Right hindlimb (tissue), 1 donor: ENCODE measurements at places on chromosomes 3 and 15.

DNA sequence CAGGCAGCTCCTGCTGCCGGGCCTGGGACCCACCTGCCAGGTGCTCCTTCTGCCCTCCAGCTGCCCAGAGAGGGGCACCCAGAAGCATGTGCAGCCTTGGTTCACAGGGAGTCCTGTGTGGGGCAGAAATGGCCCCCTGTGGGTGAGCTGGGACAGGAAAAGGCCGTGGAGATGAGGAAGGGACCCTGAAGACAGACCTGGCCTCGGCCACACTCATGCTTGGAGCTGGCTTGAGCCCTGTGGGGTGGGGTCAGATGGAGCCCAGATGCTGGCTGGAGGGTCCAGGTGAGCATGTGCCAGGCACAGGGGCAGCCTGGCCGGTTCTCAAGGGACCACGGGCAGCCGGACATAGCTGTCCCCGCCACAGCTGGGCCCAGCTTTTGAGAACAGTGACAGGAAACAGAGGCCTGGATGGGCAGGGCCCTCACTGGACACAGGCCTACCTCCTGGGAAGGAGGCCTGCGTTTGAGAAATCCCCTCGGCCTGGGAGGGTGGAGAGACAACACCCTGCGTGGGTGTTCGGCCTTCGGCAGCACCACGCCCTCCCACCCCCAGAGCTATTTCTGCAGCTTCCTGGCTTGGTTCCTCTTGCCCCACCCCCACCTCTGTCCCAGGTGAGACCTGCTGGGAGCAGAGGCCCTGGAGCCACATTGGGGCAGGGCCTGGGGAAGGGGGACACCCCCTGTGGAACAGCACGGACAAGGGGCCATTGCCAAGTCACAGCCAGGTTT, 132.6 kb upstream of the MEF2A start:
- DNase-seq, result peak; percentile 23

GRCh38 chr15:56835718-56836171, 82.7 kb upstream of the TCF12 start:
- peak; percentile 38 for DNase-seq

- no peak for DNase-seq
Observed at GRCh38 chr3:4528819-4529600, 35.9 kb downstream of the ITPR1 start.

- no peak for DNase-seq
Observed at GRCh38 chr3:106114848-106115247, 246.0 kb upstream of the CBLB start.

DNA sequence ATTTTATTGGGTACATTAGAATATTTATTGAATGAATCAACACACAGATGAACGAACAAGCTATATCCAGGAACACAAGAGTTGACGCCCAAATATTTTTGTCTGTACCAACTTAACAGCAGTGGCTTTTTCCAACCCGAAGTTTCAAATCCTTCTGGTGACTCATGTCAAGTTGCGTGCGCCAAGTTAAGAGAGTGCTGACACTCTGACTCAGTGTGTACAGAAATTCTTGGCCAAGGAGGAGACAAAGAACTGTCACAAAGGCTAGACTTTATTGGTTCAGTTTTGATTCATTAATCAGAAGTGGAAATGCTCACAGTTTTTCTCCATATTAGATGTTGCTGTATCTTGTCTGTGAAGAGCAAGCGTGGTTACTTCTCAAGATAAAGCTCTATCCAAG, 59.6 kb upstream of the TSC22D2 start:
- no peak for DNase-seq

DNA sequence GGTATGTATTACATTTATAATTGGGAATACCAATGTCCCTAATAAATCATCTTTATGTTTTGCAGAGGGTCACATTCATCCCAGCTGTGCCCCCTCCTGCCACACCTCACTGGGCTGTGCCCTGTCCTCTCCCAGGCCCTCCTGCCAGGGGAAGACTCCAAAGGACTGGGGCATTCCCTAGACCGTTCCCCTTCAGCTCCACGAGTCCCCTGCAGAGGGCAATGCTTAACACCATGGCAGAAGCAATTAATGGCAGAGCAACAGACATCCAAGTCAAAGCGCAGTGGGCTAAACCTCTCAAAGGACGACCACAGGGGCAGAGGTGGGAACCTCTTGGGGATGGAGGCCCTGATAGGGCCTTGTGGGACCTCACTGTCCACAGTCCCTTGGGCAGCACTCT, 71.3 kb upstream of the SEC13 start:
- no peak for DNase-seq

DNA sequence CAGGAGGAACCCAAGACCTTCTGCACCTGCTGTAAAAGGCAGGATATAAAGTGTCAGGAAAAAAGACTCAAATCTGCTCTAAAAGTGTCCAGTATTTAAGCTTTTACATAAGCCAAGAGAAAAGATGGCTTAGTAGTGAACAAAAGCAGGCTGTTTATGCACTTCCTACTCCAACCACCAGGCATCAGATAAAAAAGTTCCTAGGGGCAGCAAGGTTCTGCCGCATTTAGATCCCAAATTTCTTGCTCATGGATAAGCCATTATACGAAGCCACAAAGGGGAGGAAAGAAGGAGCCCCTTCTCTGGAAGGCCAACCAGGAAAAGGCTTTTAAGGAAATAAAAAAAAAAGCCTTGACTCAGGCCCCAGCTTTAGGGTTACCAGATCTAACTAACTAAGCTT, 10.6 kb upstream of the SLC9C1 start:
- DNase-seq, result no peak

- no peak for DNase-seq
Observed at GRCh38 chr15:101444807-101445508, 44.5 kb downstream of the PCSK6 start.

- no peak for DNase-seq
Observed at GRCh38 chr15:28913171-28913765, 27.5 kb downstream of the APBA2 start.

DNA sequence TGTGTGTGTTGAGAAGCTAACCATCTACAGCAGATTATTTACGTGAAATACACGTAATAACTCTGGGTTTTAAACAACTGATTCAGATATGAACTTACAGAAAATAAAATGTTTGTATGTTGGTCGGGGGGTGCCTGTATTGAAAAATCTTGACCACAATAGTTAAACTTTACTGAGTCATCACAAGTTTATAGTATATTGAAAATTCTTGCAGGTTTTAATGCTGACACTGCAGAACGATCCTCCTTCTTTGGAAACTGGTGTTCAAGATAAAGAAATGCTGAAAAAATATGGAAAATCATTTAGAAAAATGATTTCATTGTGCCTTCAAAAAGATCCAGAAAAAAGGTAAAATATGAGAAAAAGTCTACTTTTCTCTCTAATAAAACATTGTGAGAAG, 41.3 kb upstream of the SLC22A13 start:
- DNase-seq, result no peak

DNA sequence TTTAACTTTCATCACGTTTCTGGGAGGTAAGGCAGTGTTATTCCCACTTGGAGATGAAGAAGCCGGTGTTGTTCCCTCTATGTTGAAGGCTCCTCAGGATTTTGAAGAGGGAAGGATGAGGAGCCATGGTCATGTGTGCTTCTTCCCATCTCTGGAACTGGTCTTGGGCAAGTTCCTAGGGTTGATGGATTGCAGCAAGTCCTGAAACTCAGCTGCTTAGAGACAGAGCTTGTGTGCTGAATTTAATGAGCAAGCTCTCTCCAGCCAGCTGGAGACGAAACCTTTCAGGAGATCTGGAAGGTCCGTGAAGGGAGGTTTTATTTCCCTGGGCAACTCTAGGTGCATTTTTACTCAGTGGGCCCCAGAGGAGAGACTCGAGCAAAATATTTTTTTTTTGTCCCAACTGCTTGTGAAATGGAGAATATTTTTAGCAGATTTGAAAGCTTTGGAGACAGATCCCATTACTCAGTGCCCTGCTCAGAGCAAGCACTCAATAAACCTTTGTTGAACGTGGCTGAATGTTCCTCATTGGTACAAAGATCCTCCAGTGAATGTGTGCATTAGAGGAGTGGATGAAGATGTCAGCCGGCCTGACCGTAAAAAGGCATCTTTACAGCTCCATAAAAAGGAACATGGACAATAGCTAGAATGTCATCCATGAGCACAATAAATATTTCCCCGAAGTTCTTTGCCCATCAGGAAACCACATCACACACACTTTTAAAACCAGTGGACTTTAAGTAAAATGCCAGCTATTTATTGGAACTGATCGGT, 55.6 kb upstream of the RGMA start:
- no peak for DNase-seq

GRCh38 chr3:107798381-107798780, 275.6 kb downstream of the BBX start:
- DNase-seq, result no peak

DNA sequence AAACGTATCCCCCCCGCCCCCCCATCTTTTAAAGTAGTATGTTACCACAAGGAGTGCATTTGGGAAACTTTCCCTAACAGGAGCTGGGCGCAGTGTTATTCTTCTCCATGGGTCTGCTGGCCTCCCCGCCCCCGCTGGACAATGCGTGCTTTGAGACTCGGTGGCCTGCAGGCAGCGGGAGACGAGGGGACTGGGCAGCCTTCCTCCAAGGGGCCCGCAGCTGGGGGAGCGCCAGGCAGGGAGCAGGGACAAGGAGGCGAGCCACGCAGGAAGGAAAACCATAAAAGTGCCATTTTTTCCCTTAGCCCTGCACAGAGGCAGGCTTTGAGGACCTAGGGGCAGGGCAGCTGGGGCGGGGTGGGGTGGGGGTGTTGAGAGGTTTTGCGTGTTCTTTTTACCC, 14.1 kb downstream of the SOX2 start:
- no peak for DNase-seq

DNA sequence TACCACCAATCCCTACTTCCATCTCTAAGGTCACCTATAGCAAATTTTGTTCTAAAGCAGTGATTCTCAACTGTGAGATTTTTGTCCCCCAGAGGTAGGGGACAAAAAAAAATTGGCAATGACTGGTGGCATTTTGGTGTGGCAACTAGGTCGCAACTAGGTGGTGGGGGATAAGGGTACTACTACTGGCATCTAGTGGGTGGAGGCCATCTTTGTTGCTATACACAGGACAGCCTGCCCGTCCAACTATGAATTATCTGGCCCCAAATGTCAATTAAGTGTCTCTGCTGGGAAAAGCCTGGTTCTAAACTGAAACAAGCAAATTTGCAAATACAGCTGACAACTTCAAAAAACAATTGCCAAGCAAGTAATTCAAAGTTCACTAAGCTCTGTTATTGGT, 1.4 kb downstream of the MTMR10 start:
- DNase-seq, result no peak

DNA sequence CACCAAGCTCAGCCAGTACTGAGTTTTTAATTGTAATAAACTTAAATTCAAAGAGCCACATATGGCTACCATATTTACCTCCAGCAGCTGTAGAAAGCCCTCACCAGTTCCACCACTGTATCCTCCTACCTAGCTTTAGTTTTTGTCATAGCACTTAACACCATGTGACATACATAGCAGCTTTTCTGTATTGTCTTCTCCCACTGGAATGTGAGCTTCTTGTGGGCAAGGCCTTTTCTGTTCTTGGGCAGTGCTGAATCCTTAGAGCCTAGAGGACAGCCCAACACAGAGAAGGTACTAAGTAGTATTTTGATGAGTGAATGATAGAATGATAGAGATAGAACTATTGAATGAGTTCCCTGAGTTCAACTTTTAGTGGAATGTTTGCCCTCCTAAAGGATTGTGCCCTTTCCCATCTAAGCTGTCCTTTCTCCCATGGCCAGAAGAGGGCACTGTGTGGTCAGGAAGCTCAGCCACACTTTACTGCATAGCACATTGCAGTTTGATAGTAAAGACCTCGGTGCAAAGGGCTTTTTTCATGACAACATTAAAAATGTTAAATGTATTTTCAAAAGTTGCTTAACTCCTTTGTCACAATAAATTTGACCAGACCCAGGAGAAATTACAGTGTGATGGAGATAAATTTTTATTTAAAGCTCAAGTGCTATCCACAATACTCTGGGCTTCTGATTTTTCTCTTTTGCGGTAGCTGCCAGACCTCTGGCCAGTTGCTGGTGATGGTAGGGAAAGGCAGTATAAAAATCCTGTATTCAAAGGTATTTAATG, 115.8 kb downstream of the GHSR start:
- peak; percentile 76 for DNase-seq

- no peak for DNase-seq
Observed at GRCh38 chr15:33500432-33501195, 189.8 kb downstream of the RYR3 start.

GRCh38 chr3:112974178-112974517, 755 bp downstream of the CD200R1 start:
- no peak for DNase-seq

- DNase-seq, result no peak
Observed at GRCh38 chr3:150223558-150223957, 184.5 kb upstream of the TSC22D2 start.

DNA sequence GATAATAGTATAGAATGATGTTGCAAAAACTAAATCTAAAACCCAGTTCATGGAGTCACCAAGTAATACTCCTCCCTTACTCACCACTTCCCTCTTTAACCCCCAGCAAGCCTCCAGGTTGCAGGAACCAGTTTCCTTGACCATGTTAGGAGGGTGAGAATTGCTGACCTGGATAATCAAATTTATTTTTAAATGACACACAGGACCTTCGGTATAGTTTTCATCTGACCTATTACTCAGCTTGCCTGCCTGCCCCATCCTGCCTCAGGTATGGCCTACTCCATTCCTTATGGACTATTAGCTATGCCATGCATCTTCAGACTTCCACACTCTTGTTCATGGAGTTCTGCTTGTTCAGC, 883 bp downstream of the RTP4 start:
- DNase-seq, result no peak

DNA sequence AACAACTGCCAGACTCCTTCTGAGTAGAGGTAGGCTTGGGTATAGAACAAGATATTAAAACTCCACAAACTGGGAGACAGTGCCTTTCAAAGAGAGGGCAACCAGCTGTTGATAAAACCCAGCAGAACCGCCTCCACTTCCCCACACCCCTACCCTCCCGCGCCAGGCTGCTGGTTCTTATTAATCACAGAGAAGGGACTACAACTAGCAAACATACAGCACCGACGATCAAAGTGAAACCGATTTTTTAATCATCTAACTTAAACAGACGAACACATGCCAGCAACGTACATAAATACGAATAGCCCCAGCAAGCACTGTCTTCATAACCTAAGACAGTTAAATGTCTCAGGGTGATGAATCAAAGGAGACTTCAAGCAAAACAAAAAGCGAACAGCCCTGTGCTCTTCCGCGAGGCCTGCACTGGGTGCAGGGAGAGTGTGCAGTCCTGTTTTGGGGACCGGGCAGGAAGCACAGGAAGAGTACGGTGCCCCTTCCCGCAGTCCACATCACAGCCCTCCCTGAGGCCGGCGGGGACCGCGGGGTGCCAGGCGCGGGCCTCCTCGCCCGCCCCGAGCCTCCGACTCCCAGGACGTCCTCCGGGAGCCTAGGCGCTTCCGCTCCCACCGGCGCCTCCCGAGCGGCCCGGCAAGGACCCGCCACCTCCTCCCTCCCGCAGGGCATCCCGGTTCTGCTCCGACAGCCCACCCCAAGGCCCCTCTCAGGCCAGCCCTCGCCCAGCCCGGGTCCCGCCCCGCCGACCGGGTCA, 75.1 kb upstream of the VGLL4 start:
- peak; percentile 52 for DNase-seq

- no peak for DNase-seq
Observed at GRCh38 chr3:9779721-9780457, 10.1 kb upstream of the CAMK1 start.

GRCh38 chr15:96561593-96561992, 231.1 kb downstream of the NR2F2 start:
- no peak for DNase-seq

- DNase-seq, result no peak
Observed at GRCh38 chr3:15367059-15367458, 34.7 kb upstream of the SH3BP5 start.
